ENCODE measurements at places on chromosomes 4 and X.

DNA sequence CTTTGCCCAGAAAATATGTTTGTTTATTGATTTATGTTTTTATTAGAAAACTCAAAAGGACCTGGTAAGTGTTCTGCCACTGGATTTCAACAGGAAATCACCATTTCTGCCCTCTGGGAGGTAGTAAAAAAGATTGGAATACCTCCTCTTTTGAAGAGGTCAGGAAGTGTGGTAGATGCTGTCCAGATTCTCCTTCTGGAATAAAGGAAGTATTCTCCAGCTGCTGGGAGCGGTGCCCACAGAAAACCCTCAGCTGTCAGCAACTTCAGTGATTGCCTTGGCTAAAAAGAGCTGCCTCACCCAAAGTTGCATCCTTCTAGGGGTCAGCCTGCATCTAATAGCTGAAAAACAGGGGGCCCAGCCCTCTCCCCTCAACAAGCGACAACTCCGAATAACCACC is 13.8 kb upstream of the ZNF674 start:
- no peak for DNase-seq

- DNase-seq: no peak
Measured at GRCh38 chr4:1310031-1310795, 20.5 kb downstream of the MAEA start.

GRCh38 chr4:184977747-184978146 is 40.5 kb upstream of the HELT start:
- no peak for DNase-seq

- no peak for DNase-seq
Measured at GRCh38 chr4:138831948-138832347, 183.6 kb upstream of the NOCT start.

GRCh38 chr4:17475481-17475880 is 36.4 kb downstream of the QDPR start:
- no peak for DNase-seq

GRCh38 chr4:123941306-123941705 is 544.7 kb downstream of the SPRY1 start:
- no peak for DNase-seq

DNA sequence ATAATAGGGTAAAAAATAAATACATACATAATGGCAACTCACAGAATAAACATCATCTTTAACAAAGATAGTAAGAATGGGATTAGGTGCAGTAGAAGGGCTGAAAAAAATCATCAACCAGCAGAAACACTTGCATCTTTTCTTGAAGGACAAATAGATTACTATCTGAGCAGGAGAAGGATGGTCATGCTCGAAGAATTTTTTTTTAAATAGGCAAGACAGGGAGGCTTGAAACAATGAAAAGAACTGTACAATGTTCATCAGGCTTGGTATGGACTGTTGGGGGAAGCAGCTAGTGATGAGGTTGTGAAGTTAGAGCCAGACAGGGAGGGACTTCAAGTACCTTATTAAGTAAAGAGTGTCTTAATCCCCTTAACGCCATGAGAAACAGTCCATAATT is 167.4 kb upstream of the LDB2 start:
- DNase-seq: no peak

- DNase-seq: no peak
Measured at GRCh38 chrX:49977319-49978090, 55.1 kb downstream of the CLCN5 start.

GRCh38 chr4:175127314-175127713 is 209.2 kb downstream of the ADAM29 start:
- DNase-seq: no peak

GRCh38 chr4:114272226-114272625 is 292.8 kb upstream of the ARSJ start:
- no peak for DNase-seq

DNA sequence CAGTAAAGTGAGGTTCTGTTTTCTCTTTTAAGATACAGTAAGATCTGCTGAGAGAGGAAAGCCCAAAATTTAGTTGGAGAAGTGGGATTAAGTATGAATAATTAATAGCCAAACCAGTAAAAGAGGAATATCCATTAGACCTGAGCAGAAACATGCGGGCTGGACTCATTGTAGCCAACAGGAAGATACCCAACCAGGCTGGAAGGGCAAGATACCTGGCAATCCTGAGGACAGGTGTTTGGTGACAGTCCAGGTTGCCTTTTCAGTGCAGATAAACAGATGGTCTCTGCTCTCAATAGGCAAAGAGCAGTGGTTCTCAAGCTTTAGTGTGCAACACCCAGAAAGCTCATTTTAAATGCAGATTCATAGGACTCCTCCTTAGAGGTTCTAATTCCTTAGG is 980.8 kb upstream of the GRID2 start:
- no peak for DNase-seq

DNA sequence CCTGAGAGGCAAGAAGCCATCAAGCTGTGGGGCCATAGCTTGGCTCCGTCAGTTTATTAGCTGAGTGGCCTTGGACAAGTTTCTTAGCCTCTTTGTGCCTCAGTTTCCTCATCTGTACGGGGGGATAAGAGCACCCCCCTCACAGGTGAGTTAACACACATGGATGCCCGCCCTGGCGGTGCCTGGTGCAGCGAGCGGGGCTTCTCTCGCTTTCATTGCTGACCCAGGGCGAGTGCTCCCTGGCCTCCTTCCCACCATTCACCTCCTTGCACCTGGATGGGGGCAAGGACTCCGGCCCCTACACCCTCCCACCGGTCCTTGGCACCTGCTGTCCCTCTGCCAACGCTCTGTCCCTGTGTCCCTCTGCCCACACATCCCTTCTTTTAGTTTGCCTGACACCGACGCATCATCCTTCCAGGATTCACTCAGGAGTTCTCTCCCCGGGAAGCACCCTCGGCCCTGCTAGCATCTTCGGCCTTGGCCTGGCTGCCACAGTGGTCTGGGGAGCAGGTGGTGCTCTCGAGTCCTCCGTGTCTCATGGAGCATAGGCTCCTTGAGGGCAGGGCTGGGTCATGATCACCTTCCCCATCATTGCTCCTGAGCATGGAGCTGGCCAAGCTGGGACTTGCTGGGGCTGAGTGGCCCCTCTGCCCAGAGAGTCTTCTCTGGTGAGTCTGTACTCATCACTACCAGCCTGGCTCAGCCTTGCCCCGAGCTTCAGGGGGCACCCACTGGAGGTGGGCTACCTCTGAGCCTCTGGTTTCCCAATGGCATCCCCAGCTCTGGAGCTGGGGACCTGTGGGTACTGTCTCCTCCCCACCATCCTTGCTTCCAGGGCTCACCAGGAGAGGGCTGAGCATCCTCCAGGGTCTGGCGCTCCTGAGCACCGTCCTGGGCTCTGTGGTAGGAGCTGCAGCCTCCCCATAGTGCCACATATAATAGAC is 53.8 kb upstream of the SORCS2 start:
- no peak for DNase-seq

DNA sequence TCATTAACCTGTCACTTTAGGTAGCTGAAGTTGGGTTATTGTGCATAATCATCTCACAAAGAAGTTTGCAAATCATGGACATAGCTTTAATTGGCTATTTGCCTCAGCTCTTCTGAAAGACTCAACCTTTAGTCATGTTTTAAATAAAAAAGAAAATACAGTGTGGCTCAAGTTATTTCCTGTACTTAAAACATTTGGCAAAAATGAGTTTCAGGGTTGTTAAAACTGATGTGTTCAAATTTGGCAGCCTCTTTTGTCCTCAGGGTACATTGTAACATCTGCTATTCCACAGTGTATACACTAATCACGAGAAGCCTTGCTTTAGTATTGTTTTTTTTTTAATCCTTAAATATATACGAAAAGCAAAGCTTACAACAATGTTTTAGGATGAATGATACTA is 31.5 kb upstream of the HPGD start:
- DNase-seq: no peak

DNA sequence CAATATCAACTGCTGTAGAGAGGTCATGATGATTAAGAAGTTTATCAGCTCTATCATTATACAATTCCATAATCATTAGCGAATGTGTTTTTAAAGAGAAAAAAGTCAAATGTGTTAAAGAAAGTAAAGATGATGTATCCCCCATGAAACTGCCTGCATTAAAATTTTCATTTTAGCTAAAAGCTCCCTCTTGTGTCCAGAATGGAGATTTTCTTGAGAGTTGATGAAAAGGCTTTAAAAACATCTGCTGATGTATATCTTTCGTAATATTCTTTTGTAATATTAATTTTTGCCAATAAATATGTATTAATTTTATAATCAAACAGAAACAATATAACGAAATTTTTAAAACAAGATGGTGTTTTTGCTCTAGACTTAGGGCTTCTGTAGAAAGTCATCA is 52.1 kb upstream of the LHFPL1 start:
- DNase-seq: no peak

DNA sequence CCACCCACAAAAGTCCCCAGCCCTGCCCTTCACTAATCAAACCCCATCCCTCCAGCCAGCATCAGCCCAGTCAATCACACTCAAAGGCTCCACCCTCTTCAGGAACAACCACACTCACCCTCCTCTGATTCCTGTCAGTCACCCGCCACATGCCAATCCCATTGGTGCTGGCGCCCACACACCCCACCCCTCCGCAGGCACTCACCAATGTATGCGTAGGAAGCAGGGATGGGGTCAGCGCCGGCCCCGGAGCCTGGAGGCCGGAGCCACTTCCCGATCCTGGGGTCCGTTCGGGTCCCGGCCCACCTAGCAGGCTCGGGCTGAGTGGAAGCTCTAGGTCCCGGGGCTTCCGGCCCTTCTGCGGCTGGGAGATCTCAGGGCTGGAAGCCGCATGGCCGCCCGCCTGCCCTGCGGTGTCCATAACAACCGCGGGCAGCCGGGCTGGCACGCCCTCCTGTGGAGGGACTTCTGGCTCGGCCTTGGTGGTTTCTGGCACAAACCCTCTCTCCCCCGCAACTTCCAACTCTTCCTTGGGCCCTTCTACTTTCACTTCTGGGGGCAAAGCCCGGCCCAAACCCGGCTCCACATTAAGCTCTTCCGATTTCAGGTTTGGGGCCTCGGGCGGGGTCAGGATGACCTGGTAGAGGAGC is 7.9 kb upstream of the CFP start:
- peak; percentile 34 for DNase-seq

GRCh38 chr4:62709618-62710252 is 1509.6 kb downstream of the ADGRL3 start:
- DNase-seq: no peak

GRCh38 chrX:134520860-134521390 is 61.0 kb downstream of the HPRT1 start:
- DNase-seq: no peak

- no peak for DNase-seq
Measured at GRCh38 chrX:120125444-120125843, 9.7 kb upstream of the RHOXF1 start.

DNA sequence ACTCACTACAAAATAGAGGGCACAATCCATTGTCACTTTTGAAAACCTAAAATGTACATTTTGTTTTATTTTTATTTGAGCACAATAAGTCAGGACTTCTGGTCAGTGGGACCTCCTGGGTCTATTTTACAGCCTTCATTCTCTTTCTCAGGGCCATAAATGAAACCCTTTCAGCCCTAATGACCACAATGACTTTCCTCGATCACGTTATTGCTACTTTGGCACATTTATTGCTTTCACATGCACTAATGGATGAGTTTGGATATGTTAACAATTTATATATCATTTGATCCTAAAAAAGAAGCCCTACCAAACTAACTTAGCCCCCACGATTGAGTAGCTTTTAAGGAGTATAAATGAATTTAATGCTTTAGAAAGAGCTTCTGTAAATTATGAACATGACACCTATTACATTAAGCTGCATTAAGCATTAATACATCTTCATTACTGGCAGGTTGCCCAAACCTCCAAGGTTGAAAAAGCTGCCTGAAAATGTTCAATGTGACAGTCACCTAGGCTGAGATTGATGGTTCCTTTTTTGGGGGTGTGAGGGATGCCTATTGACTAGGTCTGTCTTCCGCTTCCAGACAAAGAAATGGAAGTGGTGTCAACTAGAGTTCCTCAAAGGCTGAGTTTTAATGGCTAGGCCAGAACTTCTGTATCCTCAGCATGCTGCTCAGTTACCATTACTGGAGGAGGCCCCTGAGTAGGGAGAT is 296.4 kb downstream of the GPAT3 start:
- DNase-seq: no peak

DNA sequence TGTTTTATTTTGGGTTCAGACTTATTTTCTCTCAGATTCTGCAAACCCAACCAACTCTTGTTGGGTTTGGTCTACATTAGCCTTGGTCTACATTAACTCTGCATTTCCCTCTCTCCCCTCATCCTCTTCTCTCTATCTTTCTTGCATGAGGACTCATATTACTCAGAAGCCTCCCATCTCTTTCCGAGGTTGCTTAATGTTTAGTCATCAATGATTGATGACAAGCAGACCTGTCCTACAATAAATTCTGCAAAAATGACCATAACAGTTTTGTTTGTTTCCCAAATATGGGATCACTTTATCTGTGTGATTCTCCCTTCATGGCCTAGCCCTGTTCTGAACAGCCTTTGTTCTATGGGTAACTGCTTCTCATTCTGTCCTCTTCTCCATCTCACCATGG is 75.2 kb downstream of the GABRB1 start:
- no peak for DNase-seq

DNA sequence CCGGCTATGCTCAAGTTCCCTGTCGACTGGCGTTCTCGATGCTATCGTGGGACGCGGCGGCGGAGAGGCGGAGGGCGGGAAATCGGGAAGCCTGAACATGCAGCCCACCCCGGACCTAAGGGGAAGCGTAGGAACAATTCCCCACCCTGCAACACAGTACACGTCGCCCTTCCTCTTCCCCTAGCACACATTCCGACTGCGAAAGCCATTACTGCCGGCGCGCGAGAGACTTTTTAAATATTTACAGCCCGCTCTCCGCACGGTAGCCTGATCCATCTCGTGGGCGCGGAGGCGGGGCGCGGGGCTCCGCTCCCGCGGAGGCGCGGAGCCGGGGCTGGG is 48.1 kb upstream of the BCOR start:
- no peak for DNase-seq

DNA sequence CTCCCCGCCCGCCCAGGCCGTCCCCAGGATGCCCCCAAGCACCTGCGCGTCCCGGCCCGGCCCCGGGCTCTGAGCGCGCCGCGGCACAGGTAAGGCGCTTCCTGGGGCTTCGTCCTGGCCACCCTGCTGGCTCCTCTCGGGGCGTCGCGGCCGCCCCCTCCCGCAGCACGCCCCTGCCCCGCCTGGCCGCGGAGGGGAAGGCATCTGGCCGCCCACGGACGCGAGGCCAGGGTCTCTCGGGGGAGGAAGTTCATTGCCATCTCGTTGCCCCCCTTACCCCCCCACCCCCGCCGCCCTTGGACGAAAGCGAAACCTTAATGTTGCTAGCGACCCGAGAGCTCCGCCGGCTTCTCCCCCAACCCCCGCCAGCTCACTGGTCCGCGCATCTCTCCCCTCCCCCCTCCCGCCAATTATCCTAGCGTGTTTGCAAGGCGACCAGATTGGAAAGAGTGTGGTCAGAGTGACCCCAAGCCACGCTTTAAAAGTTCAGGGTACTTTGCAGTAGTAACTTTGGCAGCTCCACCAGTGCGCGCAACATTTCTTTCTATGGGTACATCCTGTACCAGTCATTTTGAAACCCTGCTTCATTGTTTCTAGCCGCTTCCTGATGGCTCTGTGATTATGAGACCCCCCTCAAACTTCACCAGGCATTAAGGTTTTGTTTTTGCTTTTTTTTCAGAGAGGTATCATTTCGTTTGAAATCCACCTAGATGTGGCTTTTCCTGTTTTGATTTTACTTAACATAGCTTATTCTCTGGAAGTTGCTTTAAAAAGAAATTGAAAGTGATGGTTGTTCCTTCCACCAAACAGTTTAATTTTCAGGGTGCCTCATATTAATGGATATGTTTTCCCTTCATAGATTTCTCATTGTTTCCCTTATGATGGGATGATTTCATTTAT is 626 bp downstream of the TBC1D1 start:
- DNase-seq: peak; percentile 52
